NCI-H524 treated with DMSO at 0.1 percent for 48 hours (cell line): ENCODE measurements at places on chromosomes 1 and 21.

GRCh38 chr21:18369115-18369514, 34.5 kb downstream of the TMPRSS15 start:
- peak; percentile 25 for DNase-seq

DNA sequence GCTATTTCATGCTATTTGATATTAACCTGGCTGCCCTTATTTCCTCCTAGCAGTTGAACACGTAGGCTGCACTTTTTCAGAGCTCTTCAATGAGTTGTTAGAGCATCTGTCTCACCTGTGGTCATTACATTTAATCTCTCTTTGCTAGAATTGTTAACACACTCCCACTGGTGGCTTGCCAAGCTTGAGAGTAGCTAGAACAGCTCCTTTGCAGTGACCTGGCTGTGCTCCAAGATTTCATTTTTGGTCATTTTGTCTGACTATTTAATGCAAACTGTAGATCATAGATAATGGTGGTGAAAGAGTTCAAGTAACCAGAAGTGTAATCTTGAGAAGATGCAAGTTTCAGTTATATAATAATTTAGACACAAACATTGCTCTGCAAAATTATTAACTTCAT, 105.6 kb downstream of the LRRC7 start:
- no peak for DNase-seq

GRCh38 chr1:187185389-187185788, 356.6 kb downstream of the PLA2G4A start:
- no peak for DNase-seq

- no peak for DNase-seq
Measured at GRCh38 chr1:195594322-195594721, 1013.9 kb downstream of the KCNT2 start.

- DNase-seq: no peak
Measured at GRCh38 chr1:53038566-53038965, 23.4 kb upstream of the PODN start.

DNA sequence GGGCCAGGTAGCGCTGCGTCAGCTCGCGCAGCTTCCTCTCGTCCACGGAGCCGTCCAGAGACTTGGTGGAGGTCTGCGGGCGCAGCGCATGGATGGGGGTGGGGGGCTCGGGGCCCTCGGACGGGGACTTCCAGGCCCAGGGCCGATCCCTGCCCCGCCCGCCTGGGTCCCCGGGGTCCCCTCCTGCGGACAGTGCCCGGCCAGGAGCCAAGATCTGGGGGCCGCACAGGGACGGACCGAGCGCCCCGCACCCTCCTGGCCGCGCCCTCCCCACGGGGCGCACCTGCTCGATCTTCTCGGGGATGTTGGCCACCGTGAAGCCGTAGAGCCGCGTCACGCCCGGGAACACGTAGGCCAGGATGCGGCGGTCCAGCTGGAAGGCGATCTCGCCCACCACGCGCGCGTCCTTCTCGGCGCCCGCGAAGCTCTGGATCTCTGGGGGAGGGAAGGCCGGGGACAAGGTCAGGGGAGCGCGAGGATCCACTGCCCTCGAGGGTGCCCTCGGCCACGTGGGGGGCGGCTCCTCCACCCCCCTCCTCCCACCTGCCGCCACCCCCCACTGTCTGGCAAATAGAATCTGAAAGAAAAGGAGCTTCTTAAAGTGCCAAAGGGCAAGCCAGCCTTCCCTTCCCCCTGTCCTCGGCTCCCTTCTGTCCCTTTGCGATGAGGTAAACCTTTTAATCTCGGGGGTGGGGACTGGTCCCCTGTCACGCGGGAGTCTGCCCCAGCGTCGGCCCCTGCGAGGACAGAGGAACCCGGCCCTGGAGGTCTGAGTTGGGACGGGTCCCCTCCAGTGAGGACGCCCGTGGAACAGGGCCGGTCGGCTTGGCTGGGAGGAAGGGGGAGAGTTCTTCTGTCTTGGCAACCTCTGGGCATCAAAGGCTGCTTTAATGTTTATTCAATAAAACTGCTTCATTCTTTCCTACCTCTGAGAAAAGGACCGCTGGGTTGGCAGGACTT, 6.5 kb upstream of the FTCD start:
- DNase-seq: no peak

DNA sequence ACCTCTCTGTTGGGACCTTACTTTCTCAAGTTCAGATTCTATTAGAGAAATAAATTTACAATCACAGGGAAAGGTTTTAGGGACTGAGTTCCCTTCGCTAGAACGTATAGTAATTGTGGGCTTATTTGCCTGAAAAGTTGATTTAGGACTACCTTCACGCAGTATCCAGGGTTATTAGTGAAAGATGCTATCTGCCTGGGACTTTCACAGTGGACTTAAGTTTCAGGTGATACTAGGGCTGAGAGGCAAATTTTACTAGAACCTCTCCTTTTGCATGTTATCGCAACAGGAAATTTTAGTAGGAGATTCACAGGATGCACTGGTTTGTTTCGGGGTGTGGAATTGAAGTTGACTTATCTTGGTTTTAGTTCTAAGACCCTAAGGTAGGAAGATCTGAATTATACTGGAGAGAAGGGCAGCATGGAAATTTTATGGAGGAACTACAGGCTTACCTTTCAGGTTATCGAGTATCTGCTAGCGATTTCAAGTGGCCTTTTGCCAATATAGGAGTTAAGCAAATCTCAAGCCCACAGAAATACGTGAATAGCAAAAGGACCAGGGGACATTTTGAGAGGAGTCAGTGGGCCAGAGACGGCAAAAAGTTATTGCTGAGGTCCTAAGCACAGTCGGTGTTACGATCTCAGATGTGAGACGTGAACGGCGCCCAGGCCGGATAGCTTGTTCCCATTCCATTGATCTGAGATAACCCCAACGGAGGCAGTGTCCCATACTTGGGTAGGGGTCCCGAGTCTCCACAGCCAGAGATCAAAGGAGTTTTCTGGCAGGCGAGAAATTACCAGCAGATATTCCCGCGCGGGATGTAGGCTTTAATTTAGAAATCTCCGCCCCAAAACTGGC, 723 bp upstream of the GNAI3 start:
- DNase-seq: no peak

- peak; percentile 4 for DNase-seq
Measured at GRCh38 chr1:10338047-10338446, 60.8 kb upstream of the PGD start.

DNA sequence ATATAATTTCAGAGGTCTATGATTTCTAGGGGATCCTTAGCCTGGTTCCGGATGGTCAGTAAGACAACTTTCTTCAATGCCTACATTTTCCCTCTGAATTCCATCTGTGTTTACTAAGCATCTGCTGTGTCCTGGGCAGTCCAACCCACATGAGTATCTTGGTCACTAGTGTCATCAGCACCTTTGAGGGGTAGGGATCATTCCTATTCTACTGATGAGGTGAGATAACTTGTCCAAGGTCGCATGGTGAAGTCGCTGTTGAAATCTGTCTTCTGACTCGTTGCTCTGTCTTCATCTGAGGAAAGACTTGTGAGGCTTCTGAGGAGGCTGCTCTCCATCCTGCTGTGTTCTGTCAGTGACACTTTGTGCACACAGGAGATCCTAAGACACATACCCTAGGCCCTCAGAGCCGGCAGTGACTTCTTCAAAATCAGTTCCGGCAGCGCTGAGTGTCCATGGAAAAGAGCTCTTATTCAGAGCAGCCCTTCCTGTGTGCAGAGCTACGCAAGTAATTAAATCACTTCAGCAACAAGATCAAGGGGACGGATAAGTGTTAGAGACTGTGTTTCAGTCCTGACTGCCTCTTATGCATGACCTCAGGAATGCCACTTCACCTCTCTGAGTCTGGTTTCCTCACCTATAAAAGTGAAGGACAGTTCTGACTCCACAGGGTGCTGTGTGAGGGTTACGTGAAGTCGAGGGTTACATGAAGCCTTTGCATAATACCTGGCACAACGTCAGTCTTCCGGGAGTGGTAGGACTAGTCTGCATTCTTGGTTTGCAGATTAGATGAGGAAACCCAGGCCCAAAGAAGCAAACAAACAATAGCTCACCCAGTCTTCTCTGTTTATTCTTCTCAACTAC, 28.4 kb downstream of the AK2 start:
- DNase-seq: no peak

DNA sequence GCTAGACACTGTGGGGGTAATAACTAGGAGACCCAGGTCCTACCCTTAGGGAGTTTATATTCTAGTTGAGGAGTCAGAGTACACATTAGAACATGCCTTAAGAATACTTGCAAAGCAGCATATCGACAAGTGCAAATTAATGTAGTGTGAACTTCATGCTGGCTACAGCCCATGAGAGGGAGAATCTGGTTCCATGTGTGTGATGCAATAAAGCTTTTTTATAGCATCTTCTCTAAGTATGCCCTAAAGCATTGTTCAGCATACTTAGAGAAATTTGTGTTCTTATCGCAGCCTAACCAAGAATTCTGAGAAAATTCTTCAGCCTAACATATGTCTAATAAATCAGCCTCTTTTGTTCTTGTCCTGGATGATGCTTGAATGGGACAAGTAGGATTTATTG, 95.5 kb downstream of the SDCCAG8 start:
- DNase-seq: peak; percentile 26

- no peak for DNase-seq
Measured at GRCh38 chr1:229310833-229311232, 32.0 kb downstream of the CCSAP start.

DNA sequence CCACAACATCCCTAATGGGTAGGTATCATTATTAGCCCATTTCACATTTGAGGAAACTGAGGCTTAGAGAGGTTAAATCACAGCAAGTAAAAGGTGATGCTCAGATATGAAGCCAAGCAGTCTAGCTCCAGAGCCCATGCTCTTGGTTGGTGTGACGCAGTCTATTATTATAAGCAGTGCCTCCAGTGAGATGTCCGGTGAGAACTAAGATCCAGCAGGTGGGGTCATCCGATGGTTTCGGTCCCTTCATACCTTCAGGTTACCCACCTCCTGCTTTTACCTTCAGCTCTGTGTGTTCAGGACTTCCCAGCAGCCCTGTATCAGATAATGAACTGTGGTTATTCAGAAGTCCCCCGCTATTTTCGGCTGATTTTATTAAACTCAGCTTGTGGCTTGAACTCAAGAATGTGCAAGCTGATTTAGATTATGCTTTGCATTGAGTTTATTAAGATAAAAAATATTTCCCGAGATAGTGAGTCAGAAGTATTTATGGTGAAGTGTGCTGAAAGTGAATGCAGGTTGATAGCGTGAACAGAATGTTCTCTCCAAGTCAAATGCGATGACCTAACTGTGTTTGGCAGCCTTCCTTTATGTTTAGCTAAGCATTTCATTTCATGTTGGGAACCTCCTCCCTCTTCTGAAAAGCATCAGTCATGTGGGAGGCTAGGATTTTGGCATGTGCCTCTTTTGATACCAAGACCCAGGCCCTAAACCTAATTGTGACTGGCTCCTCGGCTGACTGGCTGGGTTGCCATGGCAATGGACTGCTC, 160.9 kb upstream of the UBE2U start:
- DNase-seq: no peak

DNA sequence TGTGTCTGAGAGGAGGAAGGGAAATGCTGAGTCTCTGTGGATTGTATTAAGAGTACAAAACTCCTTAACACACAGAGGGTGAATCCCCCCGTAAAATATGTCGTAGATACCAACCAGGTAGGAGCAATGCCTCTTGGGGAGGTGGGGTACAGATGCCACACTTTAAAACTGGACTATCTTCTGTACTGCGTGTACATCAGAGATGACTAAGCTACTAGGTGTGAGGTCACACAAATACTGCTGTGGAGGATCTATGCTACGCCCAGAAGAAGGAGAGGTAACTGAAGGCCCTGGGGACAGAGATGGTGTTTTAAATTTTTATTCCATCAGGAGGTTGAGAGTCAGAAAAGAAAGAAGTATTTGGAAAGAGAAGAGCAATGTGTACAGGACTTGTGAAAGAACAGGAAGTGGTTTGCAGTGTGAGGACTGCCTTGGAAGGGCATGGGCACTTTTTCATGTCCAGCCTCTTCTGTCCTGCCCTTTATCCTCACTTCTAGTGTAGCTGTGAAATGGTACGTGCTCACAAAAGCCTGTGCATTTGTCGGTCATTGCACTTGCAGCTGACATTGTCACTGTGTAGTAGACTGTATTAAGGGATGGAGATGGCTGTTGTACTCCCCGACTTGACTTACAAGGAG, 287.8 kb upstream of the CHRM3 start:
- DNase-seq: no peak

GRCh38 chr1:1118011-1118875, 2.4 kb upstream of the C1orf159 start:
- DNase-seq: no peak

- DNase-seq: no peak
Measured at GRCh38 chr1:9850442-9851162, 26.8 kb upstream of the CLSTN1 start.

- no peak for DNase-seq
Measured at GRCh38 chr1:242828828-242829227, 304.3 kb upstream of the PLD5 start.

DNA sequence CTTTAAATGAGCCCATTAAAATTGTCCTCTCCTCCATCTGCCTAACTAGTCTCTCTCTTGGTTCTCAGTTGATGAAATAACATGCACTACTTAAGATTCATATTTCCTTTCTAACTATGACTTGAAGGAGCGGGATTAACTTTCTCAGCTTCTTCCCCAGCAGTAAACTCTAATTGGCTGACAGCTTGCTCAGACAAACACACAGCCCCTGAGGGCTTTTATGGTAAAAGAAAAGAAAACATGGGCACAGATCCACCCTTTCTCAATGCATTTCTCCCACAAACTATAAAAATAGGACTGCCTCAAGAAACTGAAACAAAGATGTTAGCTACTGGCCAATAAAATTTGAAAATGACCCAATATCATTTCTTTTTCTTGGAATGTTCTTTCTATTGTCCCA, 703.1 kb downstream of the ADGRL2 start:
- DNase-seq: no peak

GRCh38 chr1:203265541-203265940, 36.1 kb upstream of the CHIT1 start:
- DNase-seq: no peak
